ENCODE measurements at places on chromosomes 5 and 9. TPM values are rescaled to one million over a fixed set of nuclear protein-coding genes. Genes with fewer than 3 reads are reported as not detected.

The ANKRD55 gene
- not detected for total RNA-seq

The LCN12 gene
- not detected for total RNA-seq

- no peak for DNase-seq
Observed at GRCh38 chr5:78895616-78896015, 89.5 kb downstream of the ARSB start.

DNA sequence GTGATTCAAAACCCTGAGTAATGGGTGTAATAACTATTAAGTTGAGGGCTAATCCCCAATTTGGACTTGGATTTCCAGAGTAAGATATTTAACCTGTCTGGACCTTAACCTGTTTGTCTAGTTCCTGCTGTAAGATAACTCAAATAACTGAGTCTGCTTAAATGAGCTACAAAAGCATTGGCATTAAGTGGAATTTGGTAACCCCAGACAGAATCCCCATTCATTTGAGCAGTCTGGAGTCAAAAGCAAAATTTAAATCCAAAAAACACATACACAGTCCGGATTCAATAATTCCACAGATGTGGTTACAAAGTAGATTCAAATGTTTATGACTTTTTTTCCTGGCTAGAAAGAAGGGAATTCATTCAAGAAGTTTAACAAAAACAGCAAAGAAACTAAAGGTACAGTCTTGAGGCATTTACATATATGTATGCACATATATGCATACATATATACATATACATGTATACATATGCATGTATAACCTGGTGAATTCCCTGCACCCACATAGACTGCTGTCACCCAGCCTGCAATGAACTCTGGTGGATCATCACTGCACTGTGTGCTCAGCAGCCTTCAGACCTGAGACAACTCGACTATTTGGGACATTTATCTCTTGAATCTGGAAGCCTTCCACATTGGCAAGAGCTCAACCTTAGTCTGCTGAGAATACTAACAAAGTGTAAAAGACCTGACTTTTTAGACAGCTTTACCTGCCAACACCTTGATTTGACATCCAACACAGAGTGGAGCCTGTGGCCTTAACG is 205.4 kb downstream of the LURAP1L start:
- no peak for DNase-seq

The PPP3R2 gene
- not detected for total RNA-seq

The DBH gene
- total RNA-seq: not detected

DNA sequence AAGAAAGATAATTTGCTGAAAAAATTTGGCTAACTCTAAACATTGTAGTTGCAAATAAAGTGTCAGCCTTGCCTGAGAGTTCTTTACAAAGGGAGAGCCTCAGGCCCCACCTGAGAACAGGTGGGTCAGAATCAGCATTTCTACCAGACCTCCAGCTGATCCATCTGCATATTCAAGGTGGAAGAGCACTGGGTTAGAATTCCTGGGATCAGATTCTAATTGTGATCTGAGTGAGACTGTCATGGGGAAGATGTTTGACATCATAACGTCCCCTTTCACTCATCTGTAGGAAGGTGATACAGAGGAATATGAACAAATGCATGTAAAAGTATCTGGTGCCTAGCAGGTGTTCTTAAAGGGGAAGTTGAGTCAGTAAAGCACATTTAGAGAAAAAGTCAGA is 54.6 kb downstream of the FBXL7 start:
- DNase-seq: no peak
